Lung (tissue), 17 donors: ENCODE measurements at places on chromosomes 5 and 9.
A peak's percentile ranks its signal among the peaks of the same experiment; 100 is the strongest.

- no peak for DNase-seq
Measured at GRCh38 chr5:139371482-139372435, 11.3 kb downstream of the SLC23A1 start.

- no peak for DNase-seq
Measured at GRCh38 chr9:122695696-122696095, 20.8 kb downstream of the OR1L3 start.

GRCh38 chr9:16727452-16728136, 142.9 kb downstream of the BNC2 start:
- DNase-seq = peak; percentile 64

- DNase-seq = no peak
Measured at GRCh38 chr9:82332018-82332773, 343.6 kb downstream of the SPATA31D1 start.

DNA sequence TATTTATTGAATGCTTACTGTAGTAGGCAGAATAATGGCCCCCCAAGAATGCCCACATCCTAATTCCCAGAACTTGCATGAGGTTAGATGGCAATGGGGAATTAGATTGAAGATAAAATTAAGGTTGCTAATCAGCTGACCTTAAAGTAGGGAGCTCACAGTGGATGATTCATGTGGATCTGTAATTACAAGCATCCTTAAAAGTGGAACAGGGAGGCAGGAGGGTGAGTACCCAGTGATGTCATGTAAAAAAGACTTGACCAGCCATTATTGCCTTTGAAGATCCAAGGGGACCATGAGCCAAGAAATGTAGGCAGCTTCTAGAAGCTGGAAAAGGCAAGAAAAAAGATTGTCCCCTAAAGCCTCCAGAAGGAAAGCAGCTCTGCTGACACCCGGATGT, 71.4 kb downstream of the GABBR2 start:
- no peak for DNase-seq

DNA sequence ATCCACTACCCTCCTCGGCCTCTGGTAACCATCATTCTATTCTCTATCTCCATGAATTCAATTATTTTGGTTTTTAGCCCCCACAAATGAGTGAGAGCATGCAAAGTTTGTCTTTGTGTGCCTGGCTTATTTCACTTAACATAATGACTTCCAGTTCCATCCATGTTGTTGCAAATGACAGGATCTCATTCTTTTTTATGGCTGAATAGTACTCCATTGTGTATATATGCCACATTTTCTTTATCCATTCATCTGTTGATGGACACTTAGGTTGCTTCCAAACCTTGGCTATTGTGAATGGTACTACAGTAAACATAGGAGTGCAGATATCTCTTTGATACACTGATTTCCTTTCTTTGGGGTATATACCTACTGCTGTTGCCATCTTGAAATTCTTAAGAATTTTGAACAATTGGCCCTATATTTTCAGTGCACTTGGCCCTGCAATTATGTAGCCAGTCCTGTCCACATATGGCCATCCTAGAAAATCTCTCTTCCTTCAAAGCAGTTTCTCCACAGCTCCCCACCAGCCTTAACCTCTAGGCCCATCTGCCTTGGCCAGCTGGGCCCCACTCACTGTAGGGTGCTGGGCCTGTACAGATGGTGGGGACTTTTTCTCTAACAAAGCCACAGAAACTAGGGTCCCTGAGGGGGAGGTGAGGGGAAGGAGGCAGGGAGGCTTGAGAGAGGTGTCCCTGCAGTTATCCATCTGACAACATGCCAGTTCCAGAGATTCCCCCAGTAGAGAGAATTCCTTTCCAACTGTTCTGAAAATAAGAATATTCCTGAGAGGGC, 81.9 kb upstream of the LHFPL2 start:
- no peak for DNase-seq

- peak; percentile 61 for DNase-seq
Measured at GRCh38 chr9:95457769-95458168, 59.0 kb downstream of the PTCH1 start.

- no peak for DNase-seq
Measured at GRCh38 chr9:135370411-135371375, 108.9 kb upstream of the PPP1R26 start.

- no peak for DNase-seq
Measured at GRCh38 chr5:96350678-96351077, 82.4 kb downstream of the PCSK1 start.

GRCh38 chr5:122312591-122313406, 762 bp downstream of the SNCAIP start:
- DNase-seq = peak; percentile 78

DNA sequence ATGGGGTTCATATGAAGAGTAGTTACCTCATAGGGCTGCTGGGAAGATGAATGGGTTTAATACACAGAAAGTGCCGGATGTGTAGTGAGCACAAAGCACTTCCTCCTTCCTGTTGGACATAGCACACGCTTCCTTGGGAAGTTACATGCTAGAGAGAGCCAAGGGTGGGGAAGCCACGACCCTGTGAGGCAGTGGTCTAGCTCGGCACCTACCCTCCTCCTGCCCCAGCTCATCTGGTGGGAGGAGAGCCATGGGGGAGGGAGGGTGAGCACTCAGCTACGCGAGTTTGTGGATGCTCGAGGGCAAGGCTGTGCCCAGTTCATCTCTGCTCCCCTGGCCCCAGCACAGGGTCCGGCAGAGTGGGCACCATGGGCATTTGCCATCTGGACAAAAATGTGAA, 43.6 kb upstream of the NEK6 start:
- DNase-seq = no peak

GRCh38 chr5:111278858-111279504, 54.8 kb downstream of the CAMK4 start:
- peak; percentile 22 for DNase-seq

GRCh38 chr5:10667431-10668057, 93.5 kb downstream of the DAP start:
- DNase-seq = no peak

DNA sequence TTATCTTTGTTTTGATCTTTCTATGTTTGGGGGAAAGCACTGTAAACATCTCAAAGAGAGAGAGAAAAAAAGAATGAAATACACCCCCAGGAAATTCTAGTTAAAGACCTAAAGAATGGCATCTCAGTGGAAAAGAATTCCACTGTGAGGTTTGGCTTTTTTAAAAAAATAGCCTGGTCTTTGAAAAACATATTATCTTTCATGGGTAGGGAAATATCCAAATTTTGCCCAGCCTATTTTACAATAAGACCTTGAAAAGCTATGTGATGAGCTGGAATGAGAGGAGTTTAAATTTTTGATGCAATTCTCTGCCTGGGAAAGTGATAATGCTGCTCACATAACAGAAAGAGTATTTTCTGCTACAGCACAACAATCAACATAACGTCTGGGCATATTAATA, 348.1 kb upstream of the WWC1 start:
- no peak for DNase-seq

DNA sequence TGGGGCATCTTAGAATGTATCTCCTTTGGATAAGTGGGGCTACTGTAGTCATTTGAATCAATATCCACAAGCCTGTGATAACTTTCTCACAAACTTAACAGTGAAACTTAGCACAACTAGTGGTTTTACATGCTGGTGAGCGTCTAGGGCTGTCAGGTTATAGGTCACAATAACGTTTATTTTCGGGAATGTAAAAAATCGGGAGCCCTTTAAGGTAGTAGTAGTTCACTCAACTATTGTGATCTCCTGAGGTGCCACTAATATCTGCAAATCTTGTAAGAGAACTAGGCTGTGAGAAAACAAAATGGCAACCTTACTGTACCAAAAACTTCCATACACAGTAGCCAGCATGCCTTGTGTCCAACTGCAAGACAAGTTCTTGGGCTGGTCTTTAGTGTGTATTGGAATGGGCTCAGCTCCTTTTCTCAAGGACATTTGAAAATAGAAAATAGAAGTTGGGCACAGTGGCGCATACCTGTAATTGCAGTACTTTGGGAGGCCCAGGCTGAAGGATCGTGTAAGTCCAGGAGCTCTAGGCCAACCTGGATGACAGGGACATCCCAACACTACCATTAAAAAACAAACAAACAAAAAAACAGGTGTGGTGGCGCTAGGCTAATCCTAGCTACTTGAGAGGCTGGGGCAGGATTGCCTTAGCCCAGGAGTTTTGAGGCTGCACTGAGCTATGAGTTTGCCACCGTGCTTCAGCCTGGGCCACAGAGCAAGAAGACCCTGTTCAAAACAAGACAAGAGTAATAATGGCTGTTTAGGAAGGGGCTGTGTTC, 5.2 kb upstream of the PKN3 start:
- DNase-seq = no peak

GRCh38 chr9:79007701-79008483, 563.9 kb upstream of the TLE4 start:
- no peak for DNase-seq

- no peak for DNase-seq
Measured at GRCh38 chr5:132422720-132423437, 53.4 kb downstream of the SLC22A5 start.

DNA sequence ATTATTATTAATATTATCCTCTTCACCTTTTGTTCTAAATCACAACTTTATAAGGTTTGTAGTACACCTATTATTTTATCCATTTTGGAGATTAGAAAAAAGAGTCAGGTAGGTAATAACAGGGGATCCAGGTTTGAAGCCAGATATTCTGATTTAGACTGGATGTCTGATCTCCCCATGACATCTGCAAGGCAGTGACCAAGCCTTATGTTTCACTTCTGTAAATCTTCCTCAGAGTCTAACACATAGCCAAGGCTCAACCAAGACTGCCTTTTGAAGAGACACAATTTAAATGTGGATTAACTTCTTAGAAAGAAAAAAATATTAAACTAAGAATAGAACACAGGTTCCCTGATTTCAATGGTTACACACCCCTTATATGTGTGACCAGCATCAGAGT, 44.2 kb downstream of the CETN3 start:
- DNase-seq = no peak

DNA sequence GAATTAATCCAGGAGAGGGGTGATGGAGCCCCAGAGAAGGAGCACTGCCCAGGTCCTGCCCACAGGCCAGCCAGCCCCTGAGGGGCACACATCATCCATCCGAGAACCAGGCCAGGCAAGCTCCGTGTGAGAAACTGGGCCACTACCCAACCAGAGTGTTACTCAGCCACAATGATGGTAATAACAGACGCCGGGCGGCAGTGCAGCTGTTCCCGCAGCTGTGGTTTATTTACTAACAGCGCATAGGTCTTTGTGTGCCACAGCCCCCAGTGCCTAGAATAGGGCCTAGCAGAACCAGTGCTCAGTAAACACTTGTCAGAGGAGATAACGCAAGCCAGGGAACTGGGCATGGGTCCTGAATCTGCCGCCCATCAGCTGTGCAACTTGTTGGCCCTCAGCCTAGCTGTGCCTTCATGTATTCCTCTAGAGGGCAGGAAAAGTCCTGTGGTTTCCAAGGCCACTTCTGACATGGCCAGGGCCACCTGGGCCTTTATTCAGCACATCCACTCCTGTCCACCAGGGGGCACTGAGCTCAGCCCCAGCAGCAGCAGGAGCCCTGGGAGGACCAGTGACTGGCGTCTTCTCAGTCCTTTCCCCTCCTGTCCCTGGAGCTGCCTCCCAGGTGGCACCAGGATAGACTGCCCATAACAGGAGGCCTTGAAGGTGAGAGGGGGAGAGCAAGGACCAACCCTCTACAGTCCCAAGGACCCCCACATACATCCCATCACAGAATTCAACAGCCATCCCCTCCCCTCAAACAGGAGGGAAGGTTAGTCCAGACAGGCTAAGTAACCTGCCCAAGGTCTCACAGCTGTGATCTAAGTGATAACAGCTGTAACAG, 2.1 kb downstream of the MXD3 start:
- peak; percentile 41 for DNase-seq

- no peak for DNase-seq
Measured at GRCh38 chr5:130035388-130035787, 131.1 kb downstream of the CHSY3 start.

GRCh38 chr5:61597684-61598083, 265.6 kb downstream of the ZSWIM6 start:
- DNase-seq = no peak

DNA sequence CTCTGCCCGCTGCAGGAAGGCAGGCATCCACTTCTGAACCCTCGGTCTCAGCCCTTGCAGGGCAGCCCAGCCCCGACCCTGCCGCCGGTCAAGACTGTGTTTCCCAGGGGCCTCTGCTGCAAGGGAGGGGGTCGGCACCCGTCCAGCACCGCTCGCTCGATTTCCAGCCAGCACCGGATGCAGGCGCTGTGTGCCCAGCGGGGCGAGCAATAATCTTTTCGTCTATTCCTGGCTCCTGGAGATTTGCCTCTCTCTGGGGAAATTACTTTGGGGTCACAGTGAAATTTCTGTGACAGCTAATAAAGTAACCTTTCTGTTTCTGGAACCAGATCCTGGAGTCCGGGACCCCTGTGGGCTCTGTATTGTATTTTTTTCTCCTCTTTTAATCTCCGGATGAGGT, 155.3 kb downstream of the COL23A1 start:
- DNase-seq = peak; percentile 94
